ENCODE measurements at places on chromosomes 16 and 17. TPM values are rescaled to one million over a fixed set of nuclear protein-coding genes. Genes with fewer than 3 reads are reported as not detected.

The KRTAP2-3 gene
- not detected for total RNA-seq

- DNase-seq = peak; percentile 22
Observed at GRCh38 chr16:15682105-15682570, 32.1 kb downstream of the NDE1 start.

The TMEM220 gene
- 2.3 TPM for total RNA-seq

The LAT gene
- 0.62 TPM for total RNA-seq

The PRR29 gene
- total RNA-seq = 0.78 TPM
